ENCODE measurements at places on chromosomes 11 and 22.

DNA sequence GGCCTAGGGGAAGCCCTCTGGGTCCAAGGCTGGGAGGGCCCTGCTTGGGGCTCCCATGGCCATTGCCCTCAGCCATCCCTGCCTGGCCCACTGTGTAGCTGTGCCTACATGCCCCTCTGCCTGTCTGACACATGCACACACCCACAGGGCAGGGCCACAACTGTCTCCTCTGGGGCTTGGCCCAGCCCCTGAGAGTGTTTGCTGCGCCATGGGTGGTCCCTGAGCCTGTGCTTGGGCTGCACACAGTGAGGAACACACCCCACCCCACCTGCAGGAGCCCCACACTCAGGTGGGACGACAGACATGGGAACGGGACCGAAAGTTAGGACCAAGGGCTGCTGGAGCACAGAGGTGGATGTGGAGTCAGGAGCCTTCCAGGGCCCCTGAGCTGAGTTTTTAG, 489.5 kb downstream of the TBC1D22A start:
- no peak for DNase-seq

DNA sequence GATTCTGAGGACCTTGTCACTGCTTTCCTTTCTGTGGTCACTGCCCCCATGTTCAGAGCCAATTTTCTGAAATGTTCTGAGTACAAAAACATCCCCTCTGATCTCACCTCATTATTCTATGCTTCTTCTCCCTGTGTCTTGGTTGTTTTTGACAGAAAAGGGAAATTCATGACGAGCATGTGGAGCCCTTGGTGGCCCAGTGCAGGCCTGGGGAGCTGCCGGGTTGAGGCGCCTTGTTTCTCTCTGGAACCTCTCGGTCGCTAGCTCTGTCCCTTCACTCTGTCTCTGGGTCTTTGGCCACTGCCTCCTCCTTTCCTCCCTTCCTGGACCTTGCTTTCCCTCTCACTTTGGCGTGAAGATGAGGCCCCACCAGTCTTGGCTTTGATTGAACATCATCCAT, 63.0 kb upstream of the THY1 start:
- DNase-seq = no peak

DNA sequence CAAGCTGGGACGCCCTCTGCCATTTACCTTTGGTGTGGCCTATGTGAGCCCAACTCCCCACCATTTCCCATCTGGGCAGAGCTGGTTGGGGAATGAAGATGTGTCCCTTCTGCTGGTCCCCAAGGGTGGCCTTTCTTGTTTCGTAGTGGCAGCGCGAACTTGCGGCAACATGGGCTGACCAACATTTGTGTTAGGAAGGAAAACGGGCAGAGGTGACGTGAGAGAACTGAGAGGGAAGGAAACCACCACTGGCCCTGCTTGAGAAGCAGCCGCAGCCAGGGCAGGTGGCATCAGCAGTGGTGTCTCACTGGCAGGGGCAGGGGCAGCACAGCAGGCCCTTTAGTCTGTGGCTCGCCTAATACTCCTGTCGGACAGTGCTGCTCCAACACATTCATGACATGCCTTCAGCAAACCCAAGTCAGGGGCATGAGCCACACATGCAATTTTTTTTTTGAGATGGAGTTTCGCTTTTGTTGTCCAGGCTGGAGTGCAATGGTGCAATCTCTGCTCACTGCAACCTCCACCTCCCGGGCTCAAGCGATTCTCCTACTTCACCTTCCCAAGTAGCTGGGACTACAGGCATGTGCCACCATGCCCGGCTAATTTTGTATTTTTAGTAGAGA, 29.9 kb downstream of the LRRC74B start:
- no peak for DNase-seq

DNA sequence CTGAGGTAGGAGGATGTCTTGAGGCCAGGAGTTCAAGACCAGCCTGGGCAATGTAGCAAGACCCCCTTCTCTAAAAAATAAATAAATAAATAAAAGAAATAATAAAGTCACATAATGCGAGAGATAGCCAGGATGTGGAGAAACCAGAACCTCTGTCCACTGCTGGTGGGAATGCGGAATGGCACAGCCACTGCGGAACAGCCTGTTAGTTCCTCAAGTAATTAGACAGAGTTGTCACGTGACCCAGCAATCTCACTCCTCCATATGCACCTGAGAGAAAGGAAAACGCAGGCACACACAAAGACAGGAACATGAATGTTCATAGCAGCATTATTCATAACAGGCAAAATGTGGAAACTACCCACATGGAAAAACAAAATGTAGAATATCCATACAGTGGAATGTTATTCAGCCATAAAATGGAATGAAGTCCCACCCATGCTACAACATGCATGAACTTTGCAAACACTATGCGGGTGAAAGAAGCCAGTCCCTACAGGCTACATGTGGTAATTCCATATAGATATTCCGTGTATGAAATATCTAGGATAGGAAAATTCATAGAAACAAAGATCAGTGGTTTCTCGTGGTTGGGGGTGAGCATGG, 27.4 kb downstream of the LIF start:
- DNase-seq = no peak

DNA sequence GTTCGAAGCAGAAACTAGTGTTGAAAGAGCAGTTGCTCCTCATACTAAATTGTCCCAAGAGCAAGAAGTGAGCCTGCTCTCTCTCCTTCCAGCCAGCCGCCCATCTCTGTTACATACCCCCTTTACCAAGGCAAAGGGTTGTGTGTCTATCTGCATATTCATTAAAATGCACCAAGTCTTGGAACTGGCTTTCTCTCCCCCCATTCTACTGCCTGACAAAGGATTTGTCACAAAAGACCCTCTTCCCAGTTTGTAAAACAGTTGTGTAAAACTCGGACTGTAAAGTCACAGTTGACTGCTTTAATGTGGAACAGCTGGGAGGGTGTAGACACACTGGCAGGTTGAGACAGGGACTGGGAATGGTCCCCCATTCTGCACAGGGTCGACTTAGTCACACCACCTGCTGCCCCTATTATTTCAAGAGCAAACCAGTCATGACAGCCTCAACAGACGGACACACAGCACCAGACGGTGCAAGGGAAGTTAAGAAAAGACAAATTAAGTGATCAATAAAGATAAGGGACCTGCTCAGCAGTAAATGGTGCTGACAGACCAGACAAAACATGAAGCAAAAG, 60.0 kb upstream of the HTATIP2 start:
- no peak for DNase-seq

- DNase-seq = no peak
These were observed 159.1 kb upstream of the CARD18 start for GRCh38 chr11:105298630-105299029.

GRCh38 chr22:50706481-50707125, 31.4 kb upstream of the ACR start:
- DNase-seq = no peak

DNA sequence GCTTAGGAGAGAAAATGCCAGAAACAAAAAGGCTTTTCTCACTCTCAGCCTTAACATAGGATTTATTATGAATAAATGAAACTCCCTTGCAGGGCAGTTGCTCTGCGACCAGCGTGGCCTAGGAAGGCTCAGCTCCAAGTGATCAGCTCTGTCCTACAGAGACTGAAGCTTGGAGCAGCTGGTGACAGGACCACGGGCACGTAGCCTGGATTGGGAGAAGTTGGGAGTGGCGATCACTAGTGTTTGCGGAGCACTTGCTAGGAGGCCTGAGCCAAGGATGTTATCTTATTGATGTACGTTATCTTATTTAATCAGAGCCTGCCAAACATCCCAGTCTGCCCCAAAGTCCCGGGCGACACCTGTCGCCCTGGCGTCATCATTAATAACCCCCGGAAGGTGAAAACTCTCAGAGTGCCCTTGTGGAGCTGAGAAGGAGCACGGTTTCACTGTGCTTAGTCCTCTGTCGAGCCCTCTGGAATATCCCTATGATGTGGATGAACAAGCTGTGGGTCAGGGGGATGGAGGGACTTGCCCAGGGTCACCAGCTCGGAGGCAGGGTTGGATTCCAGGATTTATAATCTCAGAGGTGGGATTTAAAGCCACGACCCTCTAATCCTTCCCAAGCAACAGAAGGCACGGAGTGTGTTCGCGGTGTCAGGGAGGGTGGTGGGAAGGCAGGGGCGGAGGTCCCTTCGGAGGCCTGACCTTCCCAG, 40.8 kb upstream of the SMIM38 start:
- no peak for DNase-seq

GRCh38 chr11:13629779-13630178, 38.7 kb upstream of the FAR1 start:
- DNase-seq = no peak
